H1 (cell line): ENCODE measurements at places on chromosomes 7 and 10. TPM values are rescaled to one million over a fixed set of nuclear protein-coding genes. Genes with fewer than 3 reads are reported as not detected.

IKZF5 gene
- total RNA-seq = 15.3 and 15.7 TPM in 2 replicates

- no peak overlapping the region for H3K4me3 ChIP-seq
- DNase-seq = no peak
- H3K27me3 ChIP-seq = no peaks in the 10 kb centered on the region
- H3K27ac ChIP-seq = no peak overlapping the region
These were observed 114.9 kb downstream of the MGMT start for GRCh38 chr10:129581827-129582411.

DENND2A gene
- total RNA-seq = 11.4 and 13.0 TPM in 2 replicates

DNA sequence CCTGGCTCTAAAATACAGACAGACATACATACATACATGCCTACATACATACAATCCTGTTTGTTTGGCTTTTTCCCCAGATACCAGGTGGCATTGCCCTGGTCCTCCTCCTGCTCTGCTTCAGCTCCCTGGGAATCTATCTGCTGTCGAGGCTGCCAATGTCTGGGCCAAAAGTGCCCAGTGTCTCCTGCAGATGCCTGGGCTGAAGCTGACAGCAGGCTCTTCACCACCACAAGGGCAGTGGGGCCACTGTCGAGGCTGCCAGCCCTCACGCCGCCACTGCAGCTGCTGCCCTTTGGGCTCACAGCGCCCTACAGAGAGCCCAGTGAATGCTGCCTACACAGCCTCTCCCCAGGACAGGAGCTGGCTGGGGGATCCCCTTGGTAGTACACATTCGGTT, 18.0 kb upstream of the STN1 start:
- no peak for DNase-seq
- no peaks in the 10 kb centered on the region for H3K36me3 ChIP-seq
- H3K4me3 ChIP-seq = no peak overlapping the region
- no peaks in the 10 kb centered on the region for H3K4me1 ChIP-seq
- H3K27me3 ChIP-seq = no peaks in the 10 kb centered on the region

GRCh38 chr10:106537866-106538265, 626.6 kb downstream of the SORCS1 start:
- H3K27ac ChIP-seq = no peak overlapping the region
- peaks cover 57% of the 10 kb centered on the region for H3K27me3 ChIP-seq
- H3K36me3 ChIP-seq = no peaks in the 10 kb centered on the region
- no peak for DNase-seq

GRCh38 chr10:13376746-13377145, 28.7 kb upstream of the SEPHS1 start:
- no peak overlapping the region for H3K27ac ChIP-seq
- H3K27me3 ChIP-seq = no peaks in the 10 kb centered on the region
- H3K36me3 ChIP-seq = no peaks in the 10 kb centered on the region
- no peak for DNase-seq
- no peak overlapping the region for H3K4me3 ChIP-seq

GRCh38 chr7:133071506-133071905, 10.4 kb downstream of the CHCHD3 start:
- no peak overlapping the region for H3K27ac ChIP-seq
- no peak for DNase-seq
- H3K4me3 ChIP-seq = no peak overlapping the region
- H3K36me3 ChIP-seq = peaks cover 5% of the 10 kb centered on the region; the same call in 1 of the 2 replicates

GRCh38 chr7:151764056-151764920, 112.6 kb downstream of the PRKAG2 start:
- H3K4me1 ChIP-seq = no peaks in the 10 kb centered on the region; the same call in 1 of the 2 replicates
- no peak for DNase-seq
- peaks cover 10% of the 10 kb centered on the region; the same call in 1 of the 2 replicates for H3K27me3 ChIP-seq
- no peaks in the 10 kb centered on the region for H3K36me3 ChIP-seq

HOXA1 gene
- not detected in 2 replicates for total RNA-seq

GRCh38 chr10:89302625-89303024, 779 bp downstream of the IFIT2 start:
- no peak overlapping the region for H3K4me3 ChIP-seq
- H3K27ac ChIP-seq = no peak overlapping the region
- no peaks in the 10 kb centered on the region for H3K27me3 ChIP-seq
- no peak for DNase-seq
- no peaks in the 10 kb centered on the region for H3K4me1 ChIP-seq

GRCh38 chr10:88108115-88108610, 244.7 kb downstream of the PTEN start:
- DNase-seq = no peak
- no peaks in the 10 kb centered on the region for H3K27me3 ChIP-seq
- no peaks in the 10 kb centered on the region for H3K4me1 ChIP-seq
- no peaks in the 10 kb centered on the region for H3K36me3 ChIP-seq
- no peak overlapping the region for H3K4me3 ChIP-seq

DNA sequence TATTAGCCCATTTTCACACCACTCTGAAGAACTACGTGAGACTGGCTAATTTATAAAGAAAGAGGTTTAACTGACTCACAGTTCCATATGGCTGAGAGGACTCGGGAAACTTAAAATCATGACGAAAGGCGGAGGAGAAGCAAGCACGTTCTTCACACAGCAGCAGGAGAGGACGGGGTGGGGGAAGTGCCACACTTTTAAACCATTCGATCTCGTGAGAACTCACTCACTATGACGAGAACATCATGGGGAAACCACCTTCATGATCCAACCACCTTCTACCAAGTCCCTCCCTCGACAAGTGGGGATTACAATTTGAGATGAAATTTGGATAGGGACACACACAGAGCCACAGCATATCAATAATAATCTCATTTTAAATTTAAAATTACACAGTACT, 80.2 kb downstream of the VWDE start:
- H3K4me1 ChIP-seq = peaks cover 4% of the 10 kb centered on the region; the same call in 1 of the 2 replicates
- no peaks in the 10 kb centered on the region for H3K36me3 ChIP-seq
- H3K27me3 ChIP-seq = no peaks in the 10 kb centered on the region
- no peak overlapping the region for H3K27ac ChIP-seq
- no peak for DNase-seq

UCN3 gene
- total RNA-seq = not detected in 2 replicates

DNA sequence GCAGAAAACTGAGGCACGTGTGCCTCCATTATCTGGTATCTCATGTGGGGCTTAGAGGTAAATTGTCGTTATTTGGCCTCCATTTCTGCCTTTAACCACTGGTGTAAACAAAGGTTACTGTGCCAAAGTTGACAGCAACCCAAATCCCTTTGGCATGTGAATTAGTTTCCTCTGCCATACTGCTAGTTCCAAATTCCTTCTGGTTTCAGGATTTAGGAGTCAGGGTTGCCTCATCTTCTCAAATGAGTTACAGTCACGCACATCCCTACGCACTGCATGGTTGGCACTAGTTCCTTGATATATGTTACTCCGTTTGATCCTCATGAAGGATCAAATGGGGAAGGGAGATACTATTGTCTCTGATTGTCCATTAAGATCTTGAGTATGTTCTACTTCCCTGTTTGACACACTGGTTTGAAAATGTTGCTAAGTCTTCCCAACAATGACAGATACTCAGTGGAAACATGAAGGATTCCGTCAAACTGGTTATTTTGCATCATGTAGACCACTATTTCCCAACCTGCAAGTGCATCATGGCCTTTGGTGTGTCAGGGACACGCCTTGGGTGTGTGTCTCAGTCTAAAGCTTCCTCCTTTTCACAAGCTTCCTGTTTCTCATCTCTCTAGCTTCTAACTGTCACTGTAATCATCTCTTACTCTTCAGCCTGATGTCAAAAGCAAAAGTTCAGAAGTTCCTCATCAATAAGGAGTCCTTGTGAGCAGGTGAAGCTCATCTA, at the start of gene LIPN:
Gene LIPN, plus strand, starts transcription at position 655 of the 736 bp plus-strand sequence. CDS start 1,386 bp downstream, outside the sequence.
- no peak for DNase-seq
- H3K4me1 ChIP-seq = no peaks in the 10 kb centered on the region
- no peaks in the 10 kb centered on the region for H3K27me3 ChIP-seq
- H3K27ac ChIP-seq = no peak within 1 kb of the TSS
- H3K4me3 ChIP-seq = no peak within 1 kb of the TSS
